ENCODE measurements at places on chromosomes 6 and 20. TPM values are rescaled to one million over a fixed set of nuclear protein-coding genes. Genes with fewer than 3 reads are reported as not detected.

The PIGU gene
- 15.5 TPM for total RNA-seq

The MTG2 gene
- 30.7 TPM for total RNA-seq

The ECT2L gene
- 0.13 TPM for total RNA-seq

GRCh38 chr20:38617830-38618196, 16.2 kb downstream of the ARHGAP40 start:
- no peak overlapping the region for H3K4me3 ChIP-seq
- H3K4me1 ChIP-seq = no peaks in the 10 kb centered on the region
- H3K36me3 ChIP-seq = no peaks in the 10 kb centered on the region
- H3K27me3 ChIP-seq = peaks cover 59% of the 10 kb centered on the region
- no peak for DNase-seq

DNA sequence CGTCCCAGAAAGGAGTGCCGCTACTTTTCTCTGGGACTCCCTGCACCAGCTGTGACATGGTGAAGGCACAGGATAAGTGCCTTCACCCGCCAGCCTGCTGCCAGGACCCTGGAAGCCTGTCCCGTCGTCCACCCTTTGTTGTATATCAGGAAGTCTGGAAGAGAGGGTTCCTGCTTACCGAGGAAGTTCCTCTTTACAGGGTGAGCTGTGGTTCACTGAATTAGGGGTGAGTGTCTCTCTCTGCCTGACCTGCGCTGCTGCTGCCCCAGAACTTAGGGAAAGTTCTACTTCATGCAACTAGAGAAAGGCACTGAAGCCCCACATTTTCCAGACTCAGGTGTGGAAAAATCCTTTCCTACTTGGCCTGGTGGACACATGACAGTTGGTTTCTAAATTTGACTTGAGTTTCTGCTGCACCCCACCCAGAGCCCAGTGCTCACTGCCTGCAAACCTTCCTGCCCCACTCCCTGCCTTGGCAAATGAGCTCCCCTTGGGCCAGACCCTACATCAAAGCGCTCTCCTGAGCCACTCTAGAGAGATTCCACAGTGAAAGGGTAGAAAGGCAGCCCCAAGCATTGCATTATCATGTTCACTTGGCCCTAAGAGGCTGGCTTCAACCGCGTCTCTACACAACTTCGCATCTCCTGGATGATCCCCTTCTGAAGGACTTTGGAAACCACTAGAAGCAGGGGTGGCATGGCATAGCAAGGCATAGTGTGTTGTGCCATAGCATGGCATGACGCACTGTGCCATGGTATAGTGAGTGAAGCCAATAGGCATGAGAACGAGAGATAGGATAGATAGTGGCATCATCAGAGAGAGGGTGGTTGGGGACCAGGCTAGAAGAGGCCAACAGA, 215.8 kb upstream of the CDYL start:
- DNase-seq = peak; percentile 44
- no peaks in the 10 kb centered on the region for H3K36me3 ChIP-seq
- H3K27me3 ChIP-seq = peaks cover 6% of the 10 kb centered on the region
- H3K4me3 ChIP-seq = no peak overlapping the region

Data from osteocyte (in vitro differentiated cells).